ENCODE measurements at places on chromosomes 3 and 15.
A peak's percentile ranks its signal among the peaks of the same experiment; 100 is the strongest.

DNA sequence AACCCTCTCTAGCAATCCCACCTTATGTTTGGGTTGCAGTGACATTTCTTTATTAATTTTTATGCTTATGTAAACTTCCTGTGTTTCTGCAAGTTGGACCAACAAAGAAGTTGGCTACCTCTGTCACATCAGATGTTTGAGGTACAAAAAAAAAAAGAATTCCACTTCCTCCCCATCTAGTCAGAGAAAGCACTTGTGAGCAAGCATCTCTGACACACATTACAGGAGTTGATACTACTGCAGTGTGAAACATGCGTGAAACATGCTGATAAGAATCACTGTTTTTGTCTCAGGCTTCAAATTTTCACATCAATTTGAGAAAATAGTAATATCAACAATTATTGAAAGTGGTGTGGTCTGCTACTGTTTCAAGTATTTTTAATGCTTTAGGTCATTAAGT lies 1.3 kb downstream of the SCAANT1 start:
- peak; percentile 64 for DNase-seq

- no peak for DNase-seq
Measured at GRCh38 chr3:126667631-126668449, 12.9 kb upstream of the TXNRD3 start.

DNA sequence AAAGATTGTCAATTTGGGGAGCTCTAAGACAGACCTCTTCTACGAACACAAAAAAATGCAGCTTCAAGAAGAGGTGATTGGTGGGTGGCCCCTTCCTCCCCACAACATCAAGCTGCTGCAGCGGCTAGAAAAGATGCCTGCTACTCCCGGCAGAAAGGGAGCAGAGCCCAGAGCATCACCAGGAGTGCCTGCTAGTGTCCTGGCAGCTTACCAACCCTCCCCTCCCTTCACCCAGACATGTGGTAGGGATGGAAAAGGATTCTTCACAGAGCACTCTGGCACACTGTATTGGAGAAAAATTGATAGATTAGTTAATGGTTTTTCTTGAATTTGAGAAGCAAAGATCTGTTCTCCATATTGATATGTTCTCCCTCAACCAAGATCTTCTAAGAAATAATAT lies 10.8 kb downstream of the IP6K1 start:
- DNase-seq: no peak

DNA sequence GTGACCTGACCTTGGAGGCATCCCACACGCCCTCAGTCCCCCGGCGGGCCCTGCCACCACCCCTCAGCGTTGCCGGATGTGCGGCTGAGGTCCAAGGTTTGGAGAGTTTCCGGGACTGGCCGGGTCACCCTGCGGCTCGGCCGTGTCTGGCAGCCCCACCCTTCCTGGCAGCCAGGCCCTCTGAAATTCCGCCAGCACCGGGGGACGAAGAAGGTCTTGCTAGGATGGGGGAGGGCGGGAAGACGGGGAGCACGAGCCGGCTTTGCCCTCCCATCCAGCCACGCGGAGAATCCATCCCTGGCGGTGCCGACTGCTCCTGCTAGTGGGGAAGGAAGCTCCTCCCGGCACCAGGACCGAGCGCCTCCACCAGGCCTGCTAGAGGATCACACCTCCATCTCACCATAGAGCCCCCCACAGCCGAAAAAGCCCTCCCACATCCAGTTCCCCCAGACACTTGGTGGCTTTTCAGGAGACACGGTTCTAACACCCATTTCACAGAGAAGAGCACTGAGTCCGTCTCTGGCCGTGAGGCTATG lies 81.5 kb downstream of the CPN2 start:
- peak; percentile 26 for DNase-seq

- DNase-seq: no peak
Measured at GRCh38 chr3:72973786-72974185, 22.8 kb upstream of the PPP4R2 start.

DNA sequence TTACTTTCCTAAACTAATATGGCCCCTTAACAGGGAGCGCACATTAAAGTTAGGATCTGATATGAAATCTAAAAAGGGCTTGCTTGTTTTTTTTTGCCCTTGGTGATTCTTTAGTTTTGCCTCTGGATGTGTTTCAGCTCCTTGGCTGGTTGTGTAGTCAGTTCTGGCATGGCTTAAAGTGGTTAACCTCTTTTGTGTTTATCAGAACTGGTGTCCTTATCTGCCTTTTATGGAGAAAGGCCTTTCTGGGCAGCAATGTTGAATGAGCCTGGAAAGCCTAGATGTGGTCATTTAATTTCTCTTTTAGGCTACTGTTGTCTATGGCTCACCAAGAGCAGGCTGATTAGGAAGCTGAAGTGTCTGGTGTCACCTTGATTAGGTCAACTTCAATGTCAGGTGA lies 254.5 kb upstream of the ROPN1 start:
- DNase-seq: no peak

- DNase-seq: no peak
Measured at GRCh38 chr3:99952306-99952705, 134.6 kb downstream of the CMSS1 start.

DNA sequence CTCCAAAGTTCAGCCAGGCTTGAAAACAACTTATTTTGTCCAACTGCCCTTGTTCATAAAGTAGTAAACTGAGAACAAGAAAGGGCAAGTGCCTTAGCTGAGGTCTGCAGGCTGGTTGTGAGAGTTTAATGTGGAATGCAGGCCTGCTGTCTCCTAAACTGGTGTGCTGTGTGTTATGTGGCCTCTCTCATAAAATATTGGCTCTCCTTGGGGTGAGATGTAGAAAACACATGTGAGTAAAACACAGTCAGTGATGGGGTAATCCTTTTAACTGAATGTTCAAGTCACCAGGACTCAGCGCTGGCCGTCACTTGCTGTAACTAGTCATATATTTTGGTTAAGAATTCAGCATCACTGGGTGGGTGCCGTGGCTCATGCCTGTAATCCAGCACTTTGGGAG lies 7.1 kb upstream of the ST6GAL1 start:
- no peak for DNase-seq

DNA sequence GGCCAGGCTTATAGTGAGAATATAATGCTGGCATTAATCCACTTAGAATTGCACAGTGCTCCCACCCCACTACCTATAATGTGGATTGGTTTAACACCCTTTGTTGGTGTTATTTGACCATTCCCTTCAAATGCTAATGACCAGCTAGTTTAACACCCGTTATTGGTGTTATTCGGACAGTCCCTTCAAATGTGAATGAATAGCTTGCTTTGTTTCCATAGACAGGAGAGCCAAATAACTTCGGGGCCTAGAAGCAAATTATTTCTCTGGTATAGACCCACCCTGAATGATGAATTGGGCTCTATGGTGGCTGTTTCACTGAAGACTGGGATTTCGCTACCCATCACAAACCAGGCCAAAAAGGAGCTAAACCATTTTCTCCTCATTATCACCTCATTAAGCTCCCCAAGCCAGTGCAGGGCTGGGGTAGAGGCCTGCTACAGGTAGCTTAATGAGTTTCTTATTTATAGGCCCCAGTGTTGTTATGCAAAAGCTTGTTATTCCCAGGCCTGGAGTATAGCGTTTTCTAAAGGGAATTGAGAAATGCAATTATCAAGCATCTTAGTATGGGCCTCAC lies 494.1 kb upstream of the DPH6 start:
- no peak for DNase-seq

DNA sequence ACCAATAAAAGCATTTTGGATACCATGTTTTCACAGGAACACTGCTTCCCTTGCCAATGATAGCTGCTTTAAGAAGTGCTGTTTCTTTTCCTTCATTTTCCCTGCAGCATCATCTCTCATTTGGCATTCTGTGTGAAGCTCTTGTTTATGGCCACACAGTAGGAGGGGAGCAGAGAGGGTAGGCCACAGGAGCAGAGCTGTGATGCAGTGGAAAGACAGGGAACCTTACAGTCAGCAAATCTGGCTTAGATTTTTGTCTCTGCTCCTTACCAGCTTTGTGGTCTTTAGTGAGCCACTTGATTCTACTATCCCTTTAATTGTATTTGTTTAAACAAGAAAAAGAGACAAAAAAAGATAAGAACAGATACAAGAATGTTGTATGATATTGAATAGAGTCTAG lies 138.7 kb downstream of the RPL22L1 start:
- no peak for DNase-seq

GRCh38 chr3:184231671-184232070 lies 2.3 kb downstream of the VWA5B2 start:
- no peak for DNase-seq

DNA sequence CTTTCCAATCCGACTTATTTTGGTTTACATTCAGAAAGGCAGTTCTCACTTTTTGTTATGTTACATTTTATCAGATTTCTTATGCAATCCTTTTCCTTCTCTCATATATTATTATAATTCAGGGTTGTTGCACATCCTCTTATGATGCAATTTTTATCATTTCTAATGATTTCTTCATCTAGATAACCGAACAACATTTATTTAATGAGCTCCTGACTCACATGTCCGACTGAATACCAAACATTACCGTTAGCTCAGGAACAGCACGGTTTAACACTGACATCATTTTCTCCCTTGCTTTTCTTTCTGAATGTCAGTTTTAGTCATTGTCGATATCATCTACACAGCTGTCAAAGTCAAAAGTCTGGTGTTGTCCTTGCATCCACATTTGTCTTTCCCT lies 199.2 kb downstream of the BCHE start:
- no peak for DNase-seq

DNA sequence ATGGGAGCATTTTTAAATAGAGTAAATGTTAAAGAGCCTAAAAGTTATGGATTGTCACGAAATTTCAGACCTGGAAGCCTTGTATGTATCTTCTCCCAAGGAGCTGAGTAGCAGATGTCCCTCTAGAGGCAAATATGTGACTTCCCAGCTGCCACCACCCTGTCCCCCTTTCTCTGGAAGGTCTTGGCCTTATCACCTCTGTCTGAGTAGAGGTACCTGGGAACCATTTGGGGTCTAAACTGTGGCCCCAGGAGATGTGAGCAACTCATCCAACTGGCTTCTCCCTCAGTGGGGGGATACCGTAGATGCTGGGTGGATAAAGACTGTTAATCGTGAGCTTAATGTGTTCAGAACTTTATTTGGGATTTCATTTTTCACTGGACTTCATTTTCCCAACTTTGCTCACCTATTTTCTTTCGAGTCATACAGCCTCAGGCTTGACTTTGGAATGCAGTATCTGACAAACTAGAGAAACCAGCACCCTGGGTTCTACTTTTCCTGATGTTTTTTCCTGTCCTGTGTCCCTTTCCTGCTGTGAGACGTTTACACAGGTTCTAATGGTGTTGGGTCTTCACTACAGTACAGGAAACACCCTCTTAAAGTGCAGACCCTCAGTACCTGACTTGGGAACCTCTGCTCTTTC lies 53.3 kb upstream of the CCR4 start:
- no peak for DNase-seq

DNA sequence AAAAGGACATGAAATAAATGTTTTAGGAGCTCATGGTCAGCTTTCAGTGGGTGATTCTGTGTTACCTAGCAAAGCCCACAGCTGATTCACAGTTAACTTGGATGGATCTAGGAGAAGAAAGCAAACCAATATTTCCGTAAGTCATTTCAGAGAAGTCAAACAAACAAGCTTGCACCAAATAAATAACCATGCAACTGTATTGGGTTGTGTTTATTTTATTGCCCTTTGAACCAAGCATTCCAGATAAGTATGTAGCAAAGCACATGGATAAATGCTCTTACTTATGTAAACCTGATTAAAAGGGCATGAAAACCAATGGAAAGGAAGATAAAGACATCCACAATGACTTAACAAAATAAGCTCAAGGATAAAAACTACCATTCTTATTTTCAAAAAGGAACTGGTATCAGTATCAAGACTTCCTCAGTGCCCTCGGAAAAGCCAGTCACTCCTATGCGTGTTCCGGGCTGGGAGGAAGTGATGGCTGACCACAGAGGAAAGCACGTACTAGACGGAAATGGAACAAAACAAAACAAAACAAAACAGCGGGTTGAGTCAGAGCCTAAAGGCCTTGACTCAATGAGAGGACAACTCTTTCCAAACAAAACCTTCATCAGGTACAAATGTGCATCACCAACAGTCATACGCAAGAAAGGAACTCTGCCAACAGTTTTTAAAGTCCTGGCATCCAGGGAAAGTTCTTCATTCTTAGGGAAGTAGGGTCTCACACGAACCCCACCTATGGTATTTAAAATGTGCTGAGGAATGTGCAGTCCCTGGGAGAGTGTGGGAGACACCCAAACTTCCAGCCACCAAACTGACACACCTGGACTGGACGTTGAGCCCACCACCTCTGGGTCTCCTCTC lies 103.3 kb downstream of the SNRK start:
- DNase-seq: peak; percentile 98

DNA sequence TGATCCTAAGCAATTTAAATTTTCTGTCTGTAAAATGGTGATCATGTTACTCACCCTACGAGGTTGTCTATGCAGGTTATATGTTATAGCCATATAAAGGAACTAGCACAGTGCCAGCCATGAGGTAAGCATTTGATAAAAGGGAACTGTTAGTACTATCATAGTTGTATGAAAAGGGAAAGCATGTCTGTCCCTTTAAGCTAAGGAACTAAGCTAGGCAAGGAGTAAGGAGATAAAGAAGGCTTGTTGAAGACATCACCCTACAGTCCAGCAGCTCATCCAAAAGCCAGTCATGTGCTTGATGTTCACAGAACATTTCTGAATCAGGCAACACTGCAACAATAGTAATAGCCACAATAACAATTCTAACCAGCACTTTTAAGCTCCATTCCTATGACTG lies 243.9 kb downstream of the ZBTB20 start:
- peak; percentile 20 for DNase-seq

DNA sequence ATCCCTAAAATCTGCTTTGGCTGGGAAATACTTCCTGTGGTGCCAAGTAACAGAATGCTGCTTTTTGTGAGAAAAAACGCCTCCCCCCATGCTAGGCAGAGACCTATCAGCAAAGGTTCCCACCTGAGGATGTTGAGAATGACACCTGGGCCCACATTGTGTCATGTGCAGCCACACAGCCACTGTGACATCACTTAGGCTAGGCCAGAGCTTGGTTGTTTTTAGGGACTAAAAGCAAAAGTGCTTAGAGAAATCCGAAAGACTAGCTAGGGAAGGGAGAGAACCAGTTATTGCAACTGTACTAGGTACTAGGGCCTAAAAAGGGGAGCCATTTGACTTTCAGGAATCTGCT lies 6.2 kb downstream of the ZDHHC3 start:
- DNase-seq: no peak

DNA sequence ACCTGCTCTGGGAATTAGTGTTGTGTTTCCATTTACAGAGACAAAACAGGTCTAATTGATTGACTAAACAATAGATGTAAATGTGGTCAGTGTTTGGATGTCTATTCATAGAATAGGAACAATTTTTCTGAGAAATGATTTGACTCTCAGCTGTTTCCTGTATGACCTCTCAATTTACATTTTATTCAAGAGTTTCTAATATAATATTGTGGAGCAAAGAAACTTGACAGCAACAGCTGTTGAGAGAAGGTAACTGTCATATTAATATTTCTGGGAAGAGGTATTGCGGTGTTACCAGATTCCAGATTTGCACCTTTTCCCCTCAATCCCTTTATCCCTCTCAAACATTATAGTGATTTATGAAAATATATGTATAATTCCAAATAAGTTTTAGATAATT lies 3.7 kb upstream of the NR1I2 start:
- DNase-seq: no peak

DNA sequence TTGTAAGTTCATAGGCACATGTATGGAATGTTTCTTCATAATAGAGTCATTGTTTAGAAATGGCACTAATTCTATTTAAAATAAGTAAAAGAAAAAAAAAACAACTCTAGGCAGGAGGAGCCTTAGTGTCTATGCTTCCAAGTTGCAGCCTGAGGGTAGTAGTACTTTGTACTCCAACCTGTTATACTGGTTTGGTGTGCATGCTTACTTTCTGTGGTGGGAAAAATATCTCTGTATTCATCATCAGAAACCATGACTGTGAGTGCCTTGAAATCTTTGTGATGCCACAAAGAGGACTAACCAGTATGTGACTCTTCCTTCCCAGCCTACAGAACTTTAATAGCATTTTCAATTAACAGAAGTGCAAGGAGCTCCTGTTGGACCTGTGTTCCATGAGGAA lies 4.4 kb downstream of the NAALADL2 start:
- no peak for DNase-seq
